ENCODE measurements at places on chromosomes 5 and 9.
A peak's percentile ranks its signal among the peaks of the same experiment; 100 is the strongest.

DNA sequence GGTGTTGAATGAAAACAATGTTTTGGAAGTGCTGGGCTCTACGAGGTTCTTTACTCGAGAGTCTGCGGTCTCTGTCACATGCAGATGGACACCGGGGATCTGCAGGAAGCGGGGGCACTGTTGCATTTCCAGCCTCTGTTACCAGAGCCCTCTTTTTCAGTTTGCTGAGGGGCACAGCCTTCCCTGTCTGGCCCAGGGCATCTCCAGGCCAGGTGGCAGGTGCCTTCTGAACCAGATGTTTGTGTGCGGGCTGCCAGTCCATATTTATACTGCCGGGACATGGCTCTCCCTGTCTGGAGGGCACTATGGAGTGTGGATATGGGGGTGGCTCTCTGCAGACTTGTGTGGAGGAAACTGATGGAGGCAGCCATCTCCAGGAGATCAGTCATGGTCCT lies 18.7 kb upstream of the POMT1 start:
- no peak for DNase-seq

DNA sequence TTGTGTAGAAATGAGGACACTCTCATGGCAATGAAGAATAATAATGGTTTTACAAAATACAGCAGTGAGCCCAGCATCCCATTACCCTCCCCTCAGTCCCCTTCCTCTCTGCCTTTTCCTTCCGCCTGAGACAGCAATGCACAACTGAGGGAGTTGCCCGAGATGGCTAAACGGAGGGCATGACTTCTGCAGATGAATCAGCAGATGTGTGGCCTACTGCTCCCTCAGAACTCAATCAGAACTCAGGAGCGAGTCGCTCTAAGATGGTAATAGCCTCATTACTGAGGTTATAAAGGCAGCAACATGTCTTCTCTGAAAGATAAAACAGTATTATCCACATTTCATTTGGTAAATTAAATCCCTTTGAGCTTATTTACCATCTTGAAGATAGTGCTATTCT lies 326.6 kb downstream of the ENC1 start:
- DNase-seq = no peak

- DNase-seq = peak; percentile 63
Observed at GRCh38 chr9:133506653-133507038, 18.1 kb downstream of the MYMK start.

- DNase-seq = no peak
Observed at GRCh38 chr9:124783830-124784229, 6.9 kb downstream of the OLFML2A start.

All from foreskin fibroblast (primary cell).